Stimulated activated CD4-positive, alpha-beta T cell treated with anti-CD3 and anti-CD28 coated beads, Interleukin-15, amount 100 ng/mL, for 1 hour (primary cell): ENCODE measurements at places on chromosomes 5 and 9.

GRCh38 chr9:20405078-20405477, 217.2 kb downstream of the MLLT3 start:
- no peak for DNase-seq

- no peak for DNase-seq
Measured at GRCh38 chr9:94931740-94932139, 205.2 kb downstream of the AOPEP start.

GRCh38 chr5:24737163-24737562, 92.4 kb upstream of the CDH10 start:
- DNase-seq: no peak

DNA sequence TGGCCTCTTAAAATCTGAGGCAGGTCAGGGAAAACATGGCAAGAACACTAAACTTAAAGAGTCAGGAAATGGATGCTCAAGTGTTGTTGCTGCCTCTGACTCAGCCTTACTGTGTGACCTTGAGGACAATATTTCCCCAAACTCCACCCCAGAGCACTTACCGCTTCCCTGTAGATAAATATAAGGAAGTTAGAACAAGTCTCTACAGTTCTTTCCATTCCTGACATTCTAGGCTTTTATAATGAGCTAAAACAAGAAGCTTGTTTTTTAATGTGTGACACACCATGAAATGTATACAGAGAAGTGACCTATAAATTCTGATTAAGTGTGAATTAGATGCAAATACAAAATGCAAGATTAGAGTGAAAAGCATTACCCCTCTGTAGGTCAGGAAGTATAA, 129.3 kb downstream of the GRIA1 start:
- no peak for DNase-seq

GRCh38 chr9:108413809-108414208, 442.0 kb downstream of the ACTL7B start:
- DNase-seq: no peak

DNA sequence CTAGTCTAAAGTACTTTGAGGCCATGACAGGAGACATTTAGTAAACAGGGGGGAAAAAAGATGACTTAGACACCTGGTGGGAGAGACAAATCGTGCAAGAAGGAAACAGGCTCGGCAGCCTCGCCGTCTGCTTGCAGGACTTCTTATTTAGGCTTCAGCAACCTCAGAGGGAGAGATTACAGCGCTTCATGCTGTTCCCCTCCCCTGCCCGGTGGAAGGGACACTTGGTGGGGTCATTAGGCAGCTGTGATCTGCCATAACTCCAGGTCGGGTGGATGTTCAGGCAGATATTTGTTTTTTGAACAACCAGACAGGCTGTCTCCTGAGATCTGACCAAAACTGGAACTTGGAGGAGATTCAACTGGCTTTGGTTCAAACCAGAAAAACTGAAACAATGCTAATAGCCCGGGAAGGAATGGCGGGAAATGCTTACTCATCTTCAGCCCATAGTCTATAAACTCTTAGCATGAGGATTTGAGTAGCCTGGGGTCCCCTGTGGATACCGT, 38.1 kb upstream of the CD180 start:
- DNase-seq: no peak

DNA sequence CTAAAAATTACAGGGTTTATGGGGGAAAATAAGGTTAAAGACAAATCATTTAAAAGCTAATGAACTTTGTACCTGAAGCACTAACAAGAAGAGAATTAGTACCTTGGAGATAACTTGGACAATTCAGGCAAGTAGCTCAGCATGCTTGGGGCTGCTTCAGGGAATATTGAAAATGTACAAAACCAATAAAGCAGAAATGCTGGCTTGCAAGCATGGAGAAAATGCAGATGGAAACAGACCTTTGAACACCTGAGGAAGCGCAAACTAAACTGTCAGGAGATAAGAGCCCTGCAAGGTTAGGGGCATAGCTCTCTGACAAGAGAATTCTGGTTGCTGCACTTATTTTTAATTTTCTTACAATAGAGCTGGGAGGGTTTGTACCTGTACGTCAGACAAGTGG, 42.6 kb upstream of the C5orf47 start:
- no peak for DNase-seq

DNA sequence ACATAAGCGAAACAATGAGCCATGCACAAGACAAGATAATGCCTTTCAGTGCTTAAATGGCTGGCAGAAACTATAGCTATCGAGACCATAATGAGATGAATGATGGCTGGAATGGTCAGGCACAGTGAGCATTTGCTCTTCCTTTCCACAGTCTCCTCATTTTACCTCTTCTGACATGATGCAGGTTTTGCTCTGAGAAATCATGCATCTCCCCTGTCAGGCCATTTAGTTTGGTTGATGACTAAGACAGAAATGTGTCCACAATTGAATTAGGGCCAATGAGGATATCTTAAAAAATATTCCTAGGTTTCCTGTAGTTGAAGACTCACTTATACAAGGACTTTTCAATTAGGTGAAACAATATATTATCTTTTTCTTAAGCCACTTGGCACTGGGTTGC, 475.1 kb downstream of the TMEM232 start:
- no peak for DNase-seq

- no peak for DNase-seq
Measured at GRCh38 chr5:132540764-132541163, 2.6 kb downstream of the IL5 start.

- DNase-seq: no peak
Measured at GRCh38 chr9:9299134-9299533, 1313.7 kb downstream of the PTPRD start.

- DNase-seq: no peak
Measured at GRCh38 chr5:43638546-43638945, 35.6 kb downstream of the NNT start.

GRCh38 chr5:41637424-41637823, 127.0 kb upstream of the PLCXD3 start:
- no peak for DNase-seq

GRCh38 chr9:7534211-7534935, 265.2 kb downstream of the DMAC1 start:
- DNase-seq: no peak
